Occipital lobe (tissue), 3 donors: ENCODE measurements at places on chromosomes 7 and 10.
A peak's percentile ranks its signal among the peaks of the same experiment; 100 is the strongest.

- DNase-seq, result no peak
These were observed 22.2 kb downstream of the VOPP1 start for GRCh38 chr7:55550010-55550663.

- DNase-seq, result no peak
These were observed 9.4 kb upstream of the PGAM1 start for GRCh38 chr10:97416565-97416964.

GRCh38 chr7:13062631-13063030, 375.2 kb downstream of the ARL4A start:
- no peak for DNase-seq

- peak; percentile 79 for DNase-seq
These were observed 6.4 kb downstream of the MAFK start for GRCh38 chr7:1536743-1537534.

DNA sequence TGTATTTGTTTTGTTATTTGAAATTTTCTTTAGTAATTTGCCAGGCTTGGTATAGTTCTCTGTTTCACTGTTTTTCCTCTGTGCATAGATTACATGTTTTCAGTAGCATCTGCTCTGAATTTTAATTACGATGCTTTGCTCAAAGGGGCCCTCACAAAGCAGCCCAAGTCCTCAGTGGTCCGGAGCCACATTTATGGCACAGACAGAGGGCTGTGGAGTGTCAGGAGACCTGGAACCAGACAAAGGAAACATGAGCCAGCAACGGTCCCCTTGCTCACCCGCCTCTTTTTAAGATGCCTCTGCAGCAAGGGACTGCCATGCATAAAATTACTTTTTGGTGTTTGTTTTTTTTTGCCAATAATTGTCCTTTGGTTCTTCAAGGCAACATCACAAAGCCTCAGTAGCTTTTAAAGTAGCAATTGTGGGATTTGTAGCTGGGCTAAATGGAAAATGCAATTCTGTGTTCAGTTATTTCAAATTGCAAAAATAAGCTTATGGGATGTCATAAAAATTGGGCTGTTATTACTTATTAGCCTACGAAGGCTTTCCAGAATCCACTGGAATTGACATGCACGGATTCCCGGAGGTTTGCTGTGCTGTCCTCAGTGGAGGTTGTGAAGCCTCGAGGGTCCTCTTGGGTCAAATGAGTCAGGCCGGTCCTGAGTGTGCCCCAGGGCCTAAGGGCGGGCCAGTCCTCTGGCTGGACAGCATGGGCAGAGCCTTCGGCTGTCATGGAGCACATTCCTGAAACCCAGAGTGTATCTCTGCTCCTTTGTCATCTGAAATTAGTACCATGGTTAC, 422.8 kb downstream of the GLRX3 start:
- DNase-seq, result no peak

- no peak for DNase-seq
These were observed 19.5 kb downstream of the ITGA8 start for GRCh38 chr10:15700078-15700674.

GRCh38 chr10:74437822-74438221, 286.8 kb downstream of the ADK start:
- DNase-seq, result no peak

- DNase-seq, result no peak
These were observed 67.3 kb downstream of the SGMS1 start for GRCh38 chr10:50556237-50557120.

GRCh38 chr10:94403380-94404213, 1.3 kb downstream of the TBC1D12 start:
- DNase-seq, result peak; percentile 26

DNA sequence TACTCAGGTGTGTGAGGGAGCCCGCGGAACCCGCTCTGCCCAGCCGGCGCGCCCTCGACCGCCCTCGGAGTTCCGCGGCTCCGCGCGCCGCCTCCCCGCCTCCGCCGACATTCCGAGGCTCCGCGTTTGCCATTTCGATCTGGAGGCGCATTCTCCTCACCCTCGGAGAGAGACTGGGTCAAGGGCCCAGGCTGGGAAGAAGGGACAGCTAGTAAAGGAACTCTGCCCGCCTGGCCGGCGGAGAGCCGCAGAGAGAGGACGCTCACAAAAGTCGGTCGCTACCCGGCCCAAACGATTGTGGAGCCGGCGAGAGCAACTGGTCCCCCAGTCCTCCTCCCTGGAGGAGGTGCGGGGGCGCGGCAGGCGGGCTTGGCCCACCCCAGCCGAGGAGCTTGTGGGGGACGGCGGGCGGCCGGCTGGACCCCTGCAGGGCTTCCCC, 74.5 kb upstream of the LEP start:
- DNase-seq, result peak; percentile 29

DNA sequence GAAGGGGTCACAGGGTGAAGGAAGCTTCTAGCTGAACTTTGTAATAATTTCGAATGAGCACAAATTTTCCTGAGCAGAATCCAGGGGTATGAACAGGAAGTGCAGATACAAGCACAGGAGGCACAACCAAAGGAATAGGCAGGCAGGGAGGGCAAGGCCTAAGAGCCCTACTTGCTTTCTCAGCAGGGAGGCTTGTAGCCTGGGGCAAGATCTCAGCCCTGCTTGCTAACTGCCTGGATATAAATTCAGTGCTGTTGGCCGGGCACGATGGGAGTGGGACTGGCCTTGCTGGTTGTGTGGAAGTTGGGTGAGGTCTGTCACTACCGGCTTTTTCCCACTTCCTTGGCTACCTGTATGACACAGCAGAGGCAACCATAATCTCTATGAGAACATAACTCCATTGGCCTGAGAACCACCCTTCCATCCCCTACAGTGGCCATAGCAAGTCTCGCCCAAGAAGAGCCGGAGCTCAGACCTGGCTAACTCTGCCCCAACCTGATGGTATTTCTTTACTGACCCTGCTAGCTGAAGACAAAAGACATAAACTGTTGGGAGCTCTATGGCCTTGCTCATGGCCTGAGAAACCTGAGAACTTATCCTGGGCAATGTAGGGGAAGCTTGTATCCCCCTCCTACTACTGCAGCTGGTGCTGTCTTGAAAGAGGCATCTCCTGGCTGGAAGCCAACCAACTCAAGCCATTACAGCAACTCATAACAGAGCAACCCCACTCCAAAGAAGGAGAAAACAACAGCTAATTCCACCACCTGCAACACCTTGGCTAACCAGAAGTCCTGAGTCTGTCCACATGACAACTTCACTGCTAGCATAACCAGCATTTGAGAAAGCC, 27.6 kb downstream of the CLDN12 start:
- DNase-seq, result no peak

- no peak for DNase-seq
These were observed 75.0 kb upstream of the JCAD start for GRCh38 chr10:30134171-30134945.

- peak; percentile 17 for DNase-seq
These were observed at the start of gene CLEC2L for GRCh38 chr7:139523199-139523941. Gene CLEC2L, plus strand, starts transcription at chr7:139523685. Its CDS starts 243 bp downstream, at chr7:139523928.
